ENCODE measurements at places on chromosomes 5 and 9.

DNA sequence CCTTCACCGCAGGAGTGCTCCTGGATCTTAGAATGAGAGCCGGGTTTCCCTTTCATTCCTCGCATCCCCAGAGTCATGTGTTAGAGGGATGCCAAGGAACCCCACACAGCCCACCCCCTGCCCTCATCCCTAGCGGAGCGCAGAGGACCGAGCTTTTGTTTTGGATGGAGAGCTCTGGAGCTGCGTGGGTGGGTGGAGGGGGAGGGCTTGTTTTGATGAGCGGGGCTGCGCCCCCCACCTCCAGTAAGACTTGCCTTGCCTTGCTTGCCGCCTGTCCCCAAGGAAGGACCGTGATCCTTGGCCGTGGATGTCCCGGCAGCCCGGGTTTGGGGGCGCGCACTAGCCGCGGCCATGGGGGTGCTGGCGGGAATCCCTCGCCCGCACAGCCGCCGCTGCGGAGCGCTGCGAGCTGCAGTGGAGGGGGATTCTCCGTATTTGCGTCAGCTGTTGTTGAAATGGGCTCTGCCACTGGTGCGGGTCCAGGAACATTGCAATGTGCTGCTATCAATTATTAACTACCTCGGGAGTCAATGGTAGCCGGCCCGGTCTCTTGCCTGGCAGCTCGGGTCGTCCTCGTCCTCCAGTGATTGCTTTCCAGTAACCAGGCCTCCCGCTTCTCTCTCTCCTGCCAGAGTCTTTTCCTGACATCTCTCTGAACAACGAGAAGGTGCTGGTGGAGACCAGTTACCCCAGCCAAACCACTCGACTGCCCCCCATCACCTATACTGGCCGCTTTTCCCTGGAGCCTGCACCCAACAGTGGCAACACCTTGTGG lies 1.0 kb downstream of the EGR1 start:
- no peak for DNase-seq

- no peak for DNase-seq
Observed at GRCh38 chr9:134398756-134399155, 72.5 kb downstream of the RXRA start.

DNA sequence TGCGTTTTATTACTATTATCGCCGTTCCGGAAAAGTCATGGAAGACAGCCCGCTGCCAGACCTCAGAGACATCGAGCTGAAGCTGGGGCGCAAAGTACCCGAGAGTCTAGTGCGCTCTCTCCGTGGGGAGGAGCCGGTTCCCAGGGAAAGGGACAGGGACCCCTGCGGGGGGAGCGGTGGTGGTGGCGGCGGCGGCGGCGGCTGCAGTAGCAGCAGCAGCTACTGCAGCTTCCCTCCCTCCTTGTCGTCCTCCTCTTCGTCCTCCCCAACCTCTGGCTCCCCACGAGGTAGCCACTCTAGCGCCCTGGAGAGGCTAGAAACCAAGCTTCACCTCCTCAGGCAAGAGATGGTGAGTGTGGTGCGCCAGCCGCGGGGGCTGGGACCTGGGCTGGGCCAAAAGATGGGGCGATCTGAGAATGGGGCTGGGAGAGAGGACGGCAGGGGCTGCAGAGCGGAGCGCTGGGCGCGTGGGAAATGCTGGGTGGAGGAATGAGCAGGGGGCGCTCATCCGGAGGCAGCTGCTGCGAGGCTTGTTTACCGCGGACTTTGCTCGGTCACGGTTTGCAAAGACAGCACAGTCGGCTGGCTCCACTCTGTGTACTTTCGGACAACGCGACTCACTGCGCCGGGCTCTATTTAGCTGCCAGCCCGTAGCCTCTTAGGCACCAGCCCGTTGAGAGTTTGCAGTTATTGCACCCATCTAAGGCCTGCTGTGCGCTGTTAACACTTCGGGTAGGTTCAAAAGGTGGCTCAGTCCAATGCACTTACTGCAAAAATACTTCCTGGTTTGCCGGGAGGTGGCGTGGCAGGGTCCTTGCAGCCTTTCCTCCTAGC lies 1.1 kb downstream of the LURAP1L start:
- peak; percentile 74 for DNase-seq

- DNase-seq: no peak
Observed at GRCh38 chr5:14064841-14065240, 78.3 kb upstream of the TRIO start.

DNA sequence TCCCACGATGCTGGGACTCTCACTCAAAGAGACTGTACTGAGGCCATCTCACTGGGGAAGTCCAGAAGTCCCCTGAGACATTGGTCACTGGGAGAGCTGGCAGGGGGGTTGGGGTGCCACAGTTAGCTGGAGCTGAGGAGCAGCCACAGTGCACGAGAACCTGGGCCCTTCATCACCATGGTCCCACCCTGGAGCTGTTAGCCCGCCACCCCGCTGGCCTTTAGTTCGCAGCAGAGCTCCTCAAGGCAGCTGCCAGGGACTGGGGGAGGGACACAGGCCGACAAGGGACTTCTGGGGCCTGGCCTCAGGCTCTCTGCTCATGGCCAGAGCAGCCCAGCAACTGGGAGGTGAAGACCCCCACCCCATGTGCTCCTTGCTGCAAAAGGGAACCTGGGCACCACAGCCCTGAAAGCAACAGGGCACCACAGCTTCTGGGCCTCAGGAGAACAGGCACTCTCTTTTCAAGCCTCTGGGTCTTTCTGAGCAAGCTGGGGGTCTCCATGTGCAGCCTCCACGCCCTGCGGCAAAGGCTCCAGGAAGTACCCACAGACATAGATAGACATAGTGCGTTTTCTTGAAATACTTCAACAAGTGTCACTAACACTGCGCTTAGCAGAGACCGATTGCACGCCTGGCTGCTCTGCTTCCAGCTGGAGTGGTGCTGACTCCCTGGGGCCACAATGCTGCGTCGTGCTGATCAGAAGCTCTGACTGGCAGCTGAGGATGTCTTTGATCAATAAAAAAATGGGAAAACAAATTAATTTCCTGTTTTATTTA lies 46.0 kb downstream of the VAV2 start:
- peak; percentile 62 for DNase-seq

DNA sequence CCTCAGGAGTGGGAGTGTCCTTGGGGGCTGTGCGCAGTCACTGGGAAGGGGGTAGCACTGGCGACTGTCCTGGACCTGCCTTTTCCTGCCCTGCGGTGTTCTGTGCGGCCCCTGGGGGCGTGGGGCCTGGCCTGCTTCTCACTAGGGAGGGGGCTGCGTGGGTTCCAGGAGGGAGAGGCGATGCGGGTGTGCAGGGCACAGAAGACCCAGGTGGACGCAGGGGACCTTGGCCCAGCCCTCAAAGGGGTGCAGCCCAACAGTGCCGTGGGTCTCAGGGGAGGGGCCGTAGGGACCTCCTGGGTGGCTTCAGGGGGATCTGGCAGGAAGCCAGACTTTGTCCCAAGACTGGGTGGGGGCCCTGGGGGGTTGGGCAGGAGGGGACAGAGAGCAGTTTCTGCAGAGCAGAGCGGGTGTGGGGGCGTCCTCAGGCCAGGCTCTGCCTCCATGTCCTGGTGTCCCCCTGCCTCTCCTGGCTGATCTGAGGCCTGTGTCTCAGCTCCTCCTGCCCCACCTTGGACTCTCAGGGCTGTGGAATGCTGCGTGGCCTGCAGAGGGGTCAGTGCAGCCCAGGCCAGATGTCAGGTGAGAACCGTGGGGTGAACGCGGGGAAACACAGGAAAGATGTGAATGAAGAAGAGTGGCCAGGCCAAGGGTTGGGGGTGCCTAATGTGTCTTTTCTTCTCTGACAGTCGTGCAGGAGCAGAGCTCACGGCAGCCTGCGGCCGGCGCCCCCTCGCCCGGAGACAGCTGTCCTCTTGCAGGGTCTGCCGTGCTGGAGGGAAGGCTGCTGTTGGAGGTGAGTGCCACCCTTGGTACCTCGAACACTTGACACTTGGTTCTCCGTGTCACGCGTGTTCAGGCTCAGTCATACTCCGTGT lies 54.6 kb downstream of the AHRR start:
- DNase-seq: no peak

DNA sequence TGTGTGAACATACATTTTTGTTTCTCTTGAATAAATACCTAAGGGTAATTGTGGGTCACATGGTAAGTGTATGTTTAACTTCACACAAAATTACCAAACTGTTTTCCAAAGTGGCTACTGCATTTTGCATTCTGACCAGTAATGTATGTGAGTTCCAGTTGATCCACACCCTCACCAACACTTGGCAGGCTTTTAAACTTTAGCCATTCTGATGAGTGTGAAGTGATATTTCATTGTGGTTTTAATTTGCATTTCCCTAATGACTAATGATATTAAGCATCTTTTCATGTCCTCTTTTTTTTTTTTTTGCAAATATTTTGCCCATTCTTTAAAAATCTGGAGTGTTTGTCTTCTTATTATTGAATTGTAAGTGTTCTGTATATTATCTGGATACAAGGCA lies 53.5 kb upstream of the MAST4 start:
- no peak for DNase-seq

GRCh38 chr9:104463864-104464263 lies 40.2 kb upstream of the OR13F1 start:
- no peak for DNase-seq

DNA sequence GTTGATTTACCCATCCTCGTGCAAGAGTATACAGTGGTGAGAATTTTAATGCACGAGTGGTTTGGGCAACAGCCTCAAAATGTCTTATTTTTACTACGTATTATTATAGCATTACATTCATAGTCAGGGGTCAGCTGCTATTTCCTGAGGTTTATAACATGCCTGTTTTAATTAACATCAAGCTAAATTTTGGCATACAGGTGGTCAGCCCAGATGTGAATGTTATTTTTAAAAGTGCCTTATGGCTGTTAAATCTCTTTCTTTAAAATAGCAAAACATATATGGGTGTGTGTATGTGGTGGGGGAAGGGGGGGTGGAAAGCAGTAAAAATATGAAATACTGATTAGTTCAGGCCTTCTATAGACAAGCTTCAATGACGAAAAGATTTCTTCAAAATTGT lies 424.5 kb upstream of the CLINT1 start:
- DNase-seq: no peak

DNA sequence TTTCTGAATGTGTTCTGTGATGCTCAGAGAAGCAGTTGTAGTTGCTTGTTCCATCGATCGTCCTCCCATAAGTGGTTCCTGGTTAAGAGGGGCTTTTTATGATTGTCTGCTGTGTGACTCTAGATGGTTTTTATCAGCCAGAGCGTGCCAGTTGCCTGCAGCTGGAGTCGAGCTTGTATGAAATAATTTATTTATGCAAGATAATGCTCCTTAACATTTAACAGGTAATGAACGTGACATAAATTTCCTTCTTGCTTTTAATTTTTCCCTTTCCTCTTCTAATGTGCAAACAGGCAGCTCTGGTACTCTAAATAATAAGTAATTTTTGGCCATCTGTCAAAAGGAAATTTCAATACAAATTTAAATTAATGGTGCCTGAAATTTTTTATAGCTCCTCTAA lies 84.4 kb downstream of the TLE4 start:
- DNase-seq: no peak

DNA sequence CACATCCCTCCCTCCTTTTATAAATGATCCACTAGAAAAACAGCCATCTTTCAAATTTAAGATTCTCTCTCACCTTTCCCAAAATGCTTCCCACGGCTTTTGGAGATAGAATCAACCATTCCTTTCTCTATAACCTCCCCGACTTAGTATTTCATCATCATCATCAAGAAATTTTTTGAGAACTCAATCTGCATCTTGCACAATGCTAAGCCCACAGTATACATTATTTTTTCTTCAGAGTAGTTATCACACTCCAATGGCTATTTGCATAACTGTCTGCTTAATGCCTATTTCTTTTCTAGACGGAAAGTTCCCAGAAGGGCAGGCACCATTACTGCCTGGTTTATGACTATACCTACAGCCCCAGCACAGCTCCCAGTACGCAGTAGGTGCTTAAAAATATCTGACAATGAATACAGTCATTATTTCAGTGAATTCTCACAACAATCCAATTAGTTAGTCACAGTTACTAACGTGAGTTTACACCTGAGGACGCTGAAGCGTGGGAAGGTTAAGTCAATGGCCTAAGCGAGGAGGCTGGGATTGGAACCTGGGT lies 212.7 kb downstream of the TTLL11 start:
- no peak for DNase-seq

GRCh38 chr9:98652302-98652701 lies 56.4 kb downstream of the GABBR2 start:
- DNase-seq: no peak

DNA sequence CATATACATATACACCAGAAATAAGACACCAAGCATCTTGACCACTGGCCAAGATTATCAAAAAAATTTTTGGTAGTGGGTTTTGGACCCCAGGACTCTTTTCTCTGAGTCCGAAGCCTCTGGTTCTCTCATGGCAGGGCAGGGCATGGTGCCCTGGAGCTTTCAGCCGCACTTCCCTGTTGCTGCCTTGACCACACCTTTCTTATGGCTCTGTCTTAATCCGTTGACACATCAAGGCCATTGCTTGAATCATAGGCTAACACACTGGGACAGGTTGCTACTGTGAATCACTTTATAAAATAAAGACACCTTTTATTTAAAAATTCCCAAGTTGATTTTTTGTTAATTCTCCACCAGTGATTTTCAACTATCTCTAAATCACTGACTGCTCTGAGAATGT lies 45.4 kb upstream of the CAST start:
- DNase-seq: no peak

- no peak for DNase-seq
Observed at GRCh38 chr5:4511996-4512656, 628.0 kb upstream of the ADAMTS16 start.

- DNase-seq: no peak
Observed at GRCh38 chr9:85268131-85268530, 473.6 kb downstream of the AGTPBP1 start.

DNA sequence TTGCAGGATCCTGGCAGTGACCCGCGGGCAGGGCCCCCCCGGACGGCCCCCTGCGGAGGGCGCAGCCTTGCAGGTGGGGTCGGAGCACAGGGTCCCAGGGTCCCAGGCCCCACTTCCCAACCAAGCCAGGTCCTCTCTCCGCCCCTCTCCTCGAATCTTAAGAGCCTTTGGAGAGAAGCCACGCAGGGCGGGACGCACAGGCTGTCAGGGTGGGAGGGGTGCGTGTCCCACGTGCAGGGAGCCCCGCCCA lies 18.4 kb upstream of the EGFL7 start:
- DNase-seq: no peak

- no peak for DNase-seq
Observed at GRCh38 chr5:167008705-167009104, 1282.7 kb upstream of the WWC1 start.

- DNase-seq: peak; percentile 64
Observed at GRCh38 chr5:179974946-179975712, 67.4 kb upstream of the TBC1D9B start.

DNA sequence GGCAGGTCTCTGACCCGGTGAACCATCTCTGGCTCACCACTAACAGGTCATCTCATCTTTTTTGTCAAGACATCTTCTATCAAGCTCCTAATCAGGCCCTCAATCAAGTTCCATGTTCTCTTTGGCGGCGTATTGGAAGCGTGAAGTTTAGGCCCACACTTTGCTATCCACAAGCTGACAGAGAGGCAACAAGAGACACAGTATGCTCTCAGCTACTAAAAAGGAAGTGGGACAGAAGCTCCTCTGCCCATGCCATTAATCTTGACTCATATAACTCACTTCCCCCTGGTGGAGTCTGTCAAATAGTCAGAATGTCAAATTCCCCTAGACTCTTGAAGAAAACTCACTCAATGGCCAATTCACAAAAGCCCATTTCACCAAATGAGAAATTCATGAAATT lies 77.6 kb upstream of the TMC1 start:
- DNase-seq: peak; percentile 69

- DNase-seq: no peak
Observed at GRCh38 chr9:134778841-134779411, 101.7 kb upstream of the FCN2 start.

GRCh38 chr5:58927181-58927580 lies 344.3 kb downstream of the RAB3C start:
- DNase-seq: no peak

All from GM20000 (cell line).